ENCODE measurements at places on chromosomes 3 and 15.
A peak's percentile ranks its signal among the peaks of the same experiment; 100 is the strongest.

- no peak for DNase-seq
These were observed 35.0 kb upstream of the MGLL start for GRCh38 chr3:127857333-127857732.

- no peak for DNase-seq
These were observed 305.0 kb upstream of the SGO1 start for GRCh38 chr3:20490996-20491395.

DNA sequence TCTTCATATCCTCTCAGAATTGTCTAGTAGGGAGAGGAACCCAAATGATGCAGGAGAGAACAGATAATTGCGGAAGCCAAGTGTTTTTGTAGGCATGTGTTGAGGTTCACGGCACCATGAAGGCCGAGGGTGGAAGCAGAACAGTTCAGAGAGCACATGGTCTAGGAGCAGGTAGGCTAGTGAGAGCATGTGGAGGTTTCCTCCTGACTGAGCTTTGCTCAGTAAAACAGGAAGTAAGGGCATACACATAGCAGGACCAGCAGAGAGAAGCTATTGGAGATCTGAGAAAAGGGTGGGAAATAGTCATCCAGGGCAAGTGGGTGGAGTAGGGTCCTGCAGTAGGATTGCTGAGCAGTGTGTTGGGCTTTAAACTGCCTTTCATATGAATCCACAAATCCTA, 491.1 kb downstream of the FHIT start:
- DNase-seq = no peak

DNA sequence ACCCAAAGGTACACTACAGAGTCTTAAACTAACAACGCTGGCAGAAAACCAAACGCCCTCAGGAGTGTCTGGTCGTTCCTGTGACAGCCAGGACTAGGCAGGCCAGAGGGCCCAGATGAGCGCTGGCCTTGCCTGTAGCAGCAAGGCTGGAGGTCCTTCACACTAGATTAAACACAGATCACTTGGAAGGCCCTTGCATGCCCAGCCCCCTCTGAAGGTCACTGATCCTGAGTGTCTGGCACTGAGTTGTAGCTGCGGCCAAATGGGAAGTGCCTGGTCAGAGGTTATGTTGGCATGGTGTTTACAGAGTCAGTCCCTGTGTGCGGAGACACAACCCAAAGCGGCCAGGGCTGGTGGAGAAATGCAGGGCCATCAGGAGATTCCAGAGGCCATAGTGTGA, 58.9 kb downstream of the ZNF621 start:
- no peak for DNase-seq

- no peak for DNase-seq
These were observed 451.7 kb upstream of the SGO1 start for GRCh38 chr3:20637729-20638128.

- DNase-seq = no peak
These were observed 44.5 kb downstream of the KY start for GRCh38 chr3:134606033-134607025.

DNA sequence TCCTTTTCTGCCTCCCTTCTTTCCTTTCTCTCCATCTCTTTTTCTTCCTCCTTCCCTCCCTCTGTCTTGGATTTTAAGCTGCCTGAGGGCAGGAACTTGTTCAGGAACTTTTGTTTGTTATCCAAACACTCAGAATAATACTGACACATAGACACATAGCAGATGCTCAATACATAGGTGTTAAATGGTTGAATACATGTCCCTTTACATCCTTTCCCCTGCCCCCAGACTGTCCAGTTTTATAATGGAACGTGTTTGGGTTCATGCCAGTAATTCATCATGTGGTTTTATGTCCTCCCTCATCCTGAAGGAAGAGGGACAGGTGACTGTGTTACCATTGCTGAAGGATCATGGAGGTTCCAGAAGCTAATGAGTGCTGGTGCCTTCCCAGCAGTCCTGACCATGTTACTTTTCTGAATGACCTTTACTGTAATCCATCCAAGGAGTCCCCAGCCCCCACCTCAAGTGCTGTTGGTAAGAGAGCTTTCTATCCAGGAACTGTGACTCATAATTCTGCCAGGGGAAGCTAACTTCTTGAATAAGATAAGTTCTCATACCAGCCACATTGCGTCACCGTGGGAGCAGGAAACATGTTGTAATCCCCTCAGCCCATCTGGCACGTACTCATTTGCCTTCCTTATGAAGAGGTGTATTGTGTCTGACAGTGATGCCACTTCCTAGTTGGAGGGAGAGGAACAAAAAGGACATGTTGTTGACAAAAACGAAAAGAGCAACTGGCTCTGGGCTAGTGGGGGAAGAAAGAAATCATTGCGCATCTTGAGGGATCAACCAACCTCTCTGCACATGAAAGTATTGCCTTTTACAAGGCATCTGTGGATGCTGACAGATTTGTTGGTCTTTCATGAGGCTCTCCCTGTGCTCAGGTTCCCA, 52.4 kb downstream of the IL1RAP start:
- DNase-seq = peak; percentile 24

- no peak for DNase-seq
These were observed 15.9 kb downstream of the HPS3 start for GRCh38 chr3:149145356-149145755.

DNA sequence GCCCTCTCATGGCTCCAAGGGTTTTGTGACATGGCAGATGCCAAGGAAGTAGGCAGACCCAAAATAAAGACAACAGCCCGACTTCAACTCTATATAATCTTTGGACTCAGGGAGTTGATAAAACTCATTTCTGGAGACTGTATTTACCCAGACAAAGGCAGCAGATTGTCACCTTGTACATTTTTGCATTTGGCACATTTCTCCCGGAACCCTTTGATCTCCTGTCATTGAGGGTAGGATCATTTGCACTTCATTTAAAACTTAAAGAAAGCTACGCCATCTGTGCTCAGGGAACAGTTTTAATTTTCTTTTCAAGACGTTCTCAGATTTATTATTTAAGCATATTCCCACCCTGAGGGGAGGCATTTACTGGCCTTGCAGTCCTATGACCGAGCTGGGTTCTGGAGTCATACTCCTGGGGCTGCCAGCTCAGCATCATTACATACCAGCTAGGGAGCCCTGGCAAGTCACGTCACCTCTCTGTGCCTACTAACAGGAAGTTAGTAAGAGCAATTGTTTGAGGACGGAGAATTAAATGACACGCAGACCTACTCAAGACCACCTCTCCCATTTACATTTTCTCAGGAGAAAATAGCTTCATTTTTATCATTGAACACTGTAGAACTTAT, 5.9 kb downstream of the CDCP1 start:
- no peak for DNase-seq

DNA sequence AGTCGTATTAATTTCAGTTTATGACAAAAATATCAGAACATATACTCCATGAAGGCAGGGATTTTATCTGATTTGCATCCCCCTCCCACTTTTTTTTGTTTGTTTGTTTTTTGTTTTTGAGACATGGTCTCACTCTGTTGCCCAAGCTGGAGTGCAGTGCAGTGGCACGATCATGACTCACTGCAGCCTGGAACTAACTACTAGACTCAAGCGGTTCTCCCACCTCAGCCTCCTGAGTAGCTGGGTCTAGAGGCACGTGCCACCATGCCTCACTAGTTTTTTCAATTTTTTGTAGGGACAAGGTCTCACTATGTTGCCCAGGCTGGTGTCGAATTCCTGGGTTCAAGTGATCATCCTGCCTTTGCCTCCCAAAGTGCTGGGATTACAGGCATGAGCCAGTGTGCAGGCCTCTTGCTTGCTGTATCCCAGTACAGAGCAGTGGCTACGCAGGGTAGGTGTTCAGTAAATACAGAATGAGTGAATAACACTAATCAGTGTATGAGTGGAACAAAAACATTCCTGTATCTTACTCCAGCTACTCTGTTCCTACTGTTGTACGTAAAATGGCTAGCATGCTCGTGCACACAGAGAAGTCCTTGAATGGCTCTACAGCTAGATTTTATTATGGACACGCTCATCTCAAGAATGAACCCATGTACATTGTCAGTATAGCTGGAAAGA, 272.4 kb downstream of the FOXP1 start:
- DNase-seq = no peak

DNA sequence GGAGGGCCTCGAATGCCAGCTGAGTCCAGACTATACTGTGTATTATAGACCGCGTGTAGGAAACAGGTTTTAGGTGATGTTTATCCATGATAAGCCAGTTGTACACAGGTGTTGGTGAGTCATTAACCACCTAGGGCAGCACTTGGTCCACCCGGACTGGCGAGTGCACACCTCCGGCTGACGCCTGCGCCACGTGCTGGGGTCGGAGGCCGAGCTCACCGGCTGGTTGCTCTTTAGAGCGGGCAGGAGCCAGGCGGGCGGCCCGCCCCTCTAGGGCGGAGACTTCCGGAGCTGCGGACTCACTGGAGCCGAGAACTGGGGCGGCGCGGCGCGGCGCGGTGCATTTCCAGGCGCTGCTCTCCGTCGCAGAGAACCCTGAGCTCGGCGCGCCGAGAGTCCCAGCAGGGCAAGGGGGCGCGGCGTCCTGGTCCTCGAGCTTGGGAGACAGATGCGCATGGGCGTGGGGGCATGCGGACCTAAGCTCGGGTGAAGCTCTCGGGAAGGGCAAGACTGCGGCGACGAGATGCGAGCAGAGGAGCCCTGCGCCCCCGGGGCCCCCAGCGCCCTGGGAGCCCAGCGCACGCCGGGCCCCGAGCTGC, at the start of gene ESYT3:
Gene ESYT3, plus strand, starts transcription at position 341 of the 599 bp plus-strand sequence. Its CDS starts 183 bp downstream, at position 524.
- DNase-seq = peak; percentile 23

- DNase-seq = no peak
These were observed 107.7 kb upstream of the TSC22D2 start for GRCh38 chr3:150300388-150300787.

- no peak for DNase-seq
These were observed 352.6 kb upstream of the CCDC54 start for GRCh38 chr3:107024551-107025026.

- no peak for DNase-seq
These were observed 482.2 kb upstream of the PDZRN3 start for GRCh38 chr3:74106925-74107324.

All from stimulated activated CD4-positive, alpha-beta T cell treated with anti-CD3 and anti-CD28 coated beads, Interleukin-15, amount 100 ng/mL, for 1 hour (primary cell).